NCI-H2227 treated with DMSO at 0.1 percent for 48 hours (cell line): ENCODE measurements at places on chromosomes 16 and 17.

DNA sequence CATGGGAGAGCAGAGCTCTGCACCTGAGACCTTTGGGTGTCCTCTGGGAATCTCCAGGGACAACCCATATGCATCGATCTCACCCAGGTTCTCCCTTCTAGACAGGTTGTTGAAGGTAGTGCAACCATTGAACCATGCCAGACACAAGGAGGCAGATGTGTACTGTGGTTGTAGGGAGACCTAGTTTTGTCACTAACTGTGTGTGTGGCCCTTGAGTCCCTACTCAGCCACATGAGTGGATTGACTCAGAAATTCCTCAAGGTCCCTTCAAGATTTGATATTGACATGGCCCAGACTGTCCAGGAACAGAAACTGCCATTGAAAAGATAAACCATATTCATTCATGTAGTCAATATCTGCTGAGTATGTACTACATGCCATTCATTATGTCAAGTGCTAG lies 396.4 kb upstream of the CCL2 start:
- no peak for DNase-seq

GRCh38 chr16:19809121-19809635 lies 75.5 kb downstream of the GPRC5B start:
- DNase-seq, result no peak

- DNase-seq, result no peak
These were observed 163.6 kb downstream of the HS3ST3A1 start for GRCh38 chr17:13437966-13438779.

DNA sequence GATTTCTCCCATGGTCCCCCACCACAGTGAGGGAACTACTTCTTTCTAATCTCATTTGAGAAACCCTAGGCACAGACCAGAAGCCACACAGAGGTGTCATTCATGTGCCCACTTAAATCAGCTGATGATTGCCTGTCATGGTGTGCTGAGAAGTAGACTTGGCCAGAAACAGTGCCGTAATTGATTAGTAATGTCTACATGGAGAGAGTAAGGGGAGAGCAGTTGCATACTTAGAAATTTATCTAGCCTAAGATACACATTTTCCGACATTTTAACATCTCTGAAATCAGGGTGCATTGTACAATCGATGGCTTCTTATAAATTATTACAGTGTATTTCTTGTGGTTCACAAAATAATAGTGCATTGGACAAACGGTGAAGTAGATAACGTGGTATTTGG lies 271.8 kb downstream of the IRF8 start:
- no peak for DNase-seq
